NCI-H2081 treated with DMSO at 0.1 percent for 48 hours (cell line): ENCODE measurements at places on chromosomes 5 and 9.

GRCh38 chr9:18824095-18824666 lies 208.8 kb downstream of the SAXO1 start:
- DNase-seq, result no peak

GRCh38 chr9:92293452-92294296 lies at the start of gene IARS1:
TSS of gene IARS1 (minus strand) at chr9:92293697. CDS start at chr9:92289419, 4,278 bp downstream.
- DNase-seq, result peak; percentile 81

GRCh38 chr9:27755846-27756245 lies 182.6 kb upstream of the C9orf72 start:
- no peak for DNase-seq

DNA sequence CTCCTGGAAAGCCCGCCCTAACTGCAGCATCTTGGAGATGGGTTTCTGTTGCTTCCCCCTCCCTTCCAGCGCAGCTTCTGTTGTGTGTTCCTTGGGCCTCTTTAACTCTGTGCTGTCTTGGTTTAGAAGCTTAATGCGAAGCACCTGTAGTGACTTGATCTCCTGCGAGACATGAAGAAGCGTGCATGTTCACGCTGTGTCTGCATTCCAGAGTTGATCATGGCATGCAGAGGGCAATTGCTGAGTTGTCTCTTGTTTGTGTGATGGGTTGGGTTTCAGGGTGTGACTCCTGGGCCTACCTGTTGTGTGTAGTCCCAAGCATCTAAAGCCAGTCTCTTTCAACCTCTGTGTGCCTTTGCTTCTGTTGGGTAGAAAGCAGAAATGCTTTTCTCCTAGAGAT lies 155.6 kb downstream of the SMARCA2 start:
- no peak for DNase-seq

GRCh38 chr5:107772418-107773310 lies 101.9 kb upstream of the EFNA5 start:
- no peak for DNase-seq

DNA sequence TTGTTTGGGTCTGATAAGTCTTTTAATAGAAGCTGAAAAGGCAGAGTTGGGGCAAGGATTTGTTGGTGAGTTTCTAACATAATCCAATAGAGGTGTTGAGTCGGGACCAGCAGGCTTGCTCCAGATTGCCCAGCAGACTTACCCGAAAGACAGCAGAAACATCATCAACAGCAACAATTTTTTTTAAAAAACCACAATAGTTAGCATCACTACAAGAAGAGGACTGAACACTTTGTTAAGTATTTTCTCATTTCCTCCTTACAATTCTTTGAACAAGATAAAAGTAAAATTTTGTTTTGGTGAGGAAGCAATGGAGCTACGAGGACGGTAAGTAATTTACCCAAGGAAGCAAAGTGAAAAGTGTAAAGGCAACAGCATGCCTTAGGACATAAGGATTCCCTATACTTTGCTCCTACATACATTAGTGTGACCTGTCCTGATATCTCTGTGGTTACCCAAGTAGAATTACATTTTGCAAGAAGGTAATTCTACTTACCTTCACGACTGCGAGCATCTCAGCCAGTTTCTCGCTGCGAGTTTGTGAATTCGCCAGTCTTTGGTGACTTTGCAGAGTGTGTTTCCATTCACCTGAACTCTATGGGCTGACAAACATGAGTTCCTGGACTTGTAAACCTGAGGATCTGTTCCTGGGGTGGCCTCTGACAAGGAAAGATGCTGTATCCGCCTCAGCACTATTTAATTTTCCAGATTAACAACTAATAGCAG lies 13.2 kb downstream of the ITK start:
- DNase-seq, result no peak

- DNase-seq, result no peak
These were observed 164.7 kb downstream of the YTHDC2 start for GRCh38 chr5:113678202-113678601.

GRCh38 chr5:72921886-72922285 lies 34.0 kb upstream of the FCHO2 start:
- no peak for DNase-seq

DNA sequence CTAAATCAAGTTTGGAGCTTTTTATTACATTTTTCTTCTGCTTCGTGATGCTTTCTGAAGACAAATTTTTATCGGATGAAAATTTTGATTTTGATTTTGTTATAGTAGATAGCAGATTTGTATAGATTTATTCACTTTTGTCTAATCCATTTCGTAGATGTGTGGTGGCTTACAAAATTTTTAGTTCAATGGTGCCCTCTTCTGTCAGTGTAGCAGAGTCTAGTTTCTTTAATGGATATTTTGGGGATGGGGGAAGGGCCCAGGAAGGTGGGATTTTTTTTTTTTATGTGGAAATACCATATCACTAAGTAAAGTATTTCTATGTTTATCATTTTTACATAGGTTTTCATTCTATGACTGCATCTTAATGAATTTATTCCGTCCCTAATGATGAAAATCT lies 259.9 kb upstream of the TARS1 start:
- peak; percentile 22 for DNase-seq

DNA sequence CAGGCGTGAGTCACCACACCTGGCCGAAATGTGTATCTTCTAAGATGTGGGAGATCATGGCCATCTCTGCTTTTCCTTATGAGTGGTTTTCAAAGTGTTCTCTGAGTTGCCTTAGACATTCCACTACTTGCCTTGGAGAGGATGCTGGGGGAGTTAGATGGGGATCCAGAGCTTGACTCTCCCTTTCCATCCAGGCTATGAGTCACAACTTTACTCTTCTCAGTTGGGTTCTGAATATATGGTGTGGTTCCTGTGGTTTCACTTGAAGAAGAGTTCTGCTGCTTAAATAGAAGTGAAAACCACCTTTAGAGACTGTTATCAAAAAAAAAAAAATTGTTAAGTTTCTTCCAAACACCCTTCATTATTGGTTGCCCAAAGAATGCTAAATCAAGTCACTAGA lies 217.6 kb downstream of the ZNF608 start:
- no peak for DNase-seq

DNA sequence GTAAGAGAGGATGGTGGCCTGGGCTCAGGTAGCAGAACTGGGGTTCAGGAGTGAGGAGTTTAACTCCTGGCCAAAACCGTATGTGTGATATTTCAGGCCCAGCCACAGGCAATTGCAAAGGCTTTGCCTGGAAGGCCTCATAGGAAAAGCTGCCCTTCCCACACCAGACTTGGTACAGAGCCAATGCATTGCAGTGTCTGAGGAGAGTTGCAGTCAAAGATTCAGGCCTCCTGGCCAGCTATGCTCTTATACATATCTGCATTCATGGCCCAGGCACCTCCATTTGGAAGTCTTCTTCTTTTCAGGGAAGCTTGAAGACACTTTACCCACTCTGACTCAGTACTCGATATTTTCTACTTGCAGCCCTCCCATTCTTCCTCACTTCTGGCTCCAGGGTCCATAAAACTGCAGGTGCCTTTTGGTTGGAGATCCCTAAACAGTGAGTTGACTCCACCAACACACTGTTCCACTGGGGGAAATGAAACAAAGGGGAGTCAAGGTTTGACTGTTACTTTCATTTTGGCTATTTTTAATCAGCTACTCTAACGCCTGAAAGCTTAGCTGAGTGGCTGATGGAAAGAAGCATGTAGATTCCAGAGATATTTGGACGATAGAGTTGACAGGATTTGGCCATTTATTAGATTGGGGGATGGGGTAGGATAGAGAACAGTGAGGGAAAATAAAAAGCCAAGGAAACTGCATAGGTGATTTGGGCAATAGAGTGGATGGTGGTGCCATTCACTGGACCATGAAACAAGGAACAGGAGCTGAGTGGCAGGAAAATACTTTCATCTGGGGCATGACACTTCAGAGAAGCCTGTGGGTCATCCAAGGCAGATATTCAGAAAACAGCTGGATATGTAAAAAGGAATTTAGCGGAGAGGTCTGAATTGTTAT lies 30.6 kb upstream of the IL33 start:
- no peak for DNase-seq
